ENCODE measurements at places on chromosomes 6 and 20.

DNA sequence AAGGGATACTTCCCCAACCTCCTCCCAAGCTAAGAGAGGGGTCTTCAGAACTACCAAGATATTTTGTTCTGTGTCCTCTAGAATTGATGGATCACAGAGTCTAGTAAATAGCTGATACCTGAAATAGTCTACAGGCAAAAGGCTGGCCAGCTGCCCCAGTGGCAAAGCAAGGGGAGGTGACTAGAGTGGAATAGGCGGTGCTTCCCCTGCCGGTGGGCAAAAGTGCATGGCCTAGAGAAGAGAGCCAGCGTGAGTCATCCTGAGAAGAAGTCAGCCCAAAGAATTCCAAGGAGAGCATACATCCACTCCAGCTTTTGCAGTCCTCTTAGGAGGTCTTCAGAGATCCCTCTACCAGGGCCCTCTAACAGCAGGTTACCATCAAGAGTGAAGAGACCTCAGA is 14.7 kb downstream of the DPPA5 start:
- no peak for DNase-seq

DNA sequence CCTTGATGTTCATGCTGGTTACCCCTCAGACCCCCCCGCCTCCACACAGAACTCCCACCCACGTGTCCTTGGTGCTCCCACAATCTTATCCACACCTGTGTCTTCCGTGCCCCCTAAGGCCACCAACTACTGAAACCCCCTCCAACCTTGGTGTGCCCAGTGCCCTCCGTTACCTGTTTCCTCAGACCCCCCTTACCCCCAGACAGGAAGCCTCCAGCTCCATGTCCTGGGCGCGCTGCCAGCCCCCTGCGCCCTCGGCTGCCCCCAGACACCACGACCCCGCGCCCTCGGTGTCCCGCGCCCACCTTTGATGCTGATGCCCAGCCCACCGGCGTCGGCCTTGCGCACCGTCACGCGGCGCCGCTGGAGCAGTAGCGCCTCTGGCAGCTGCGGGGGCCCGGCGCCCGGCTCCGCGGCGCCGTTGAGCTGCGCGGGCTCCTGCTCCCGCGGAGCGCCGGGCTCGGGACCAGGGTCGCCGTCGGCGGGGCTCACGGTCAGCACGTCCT is 504 bp downstream of the SNTA1 start:
- DNase-seq, result no peak

- no peak for DNase-seq
Observed at GRCh38 chr20:20904501-20904831, 192.0 kb upstream of the RALGAPA2 start.

- DNase-seq, result no peak
Observed at GRCh38 chr6:129492260-129492659, 217.7 kb downstream of the ARHGAP18 start.

DNA sequence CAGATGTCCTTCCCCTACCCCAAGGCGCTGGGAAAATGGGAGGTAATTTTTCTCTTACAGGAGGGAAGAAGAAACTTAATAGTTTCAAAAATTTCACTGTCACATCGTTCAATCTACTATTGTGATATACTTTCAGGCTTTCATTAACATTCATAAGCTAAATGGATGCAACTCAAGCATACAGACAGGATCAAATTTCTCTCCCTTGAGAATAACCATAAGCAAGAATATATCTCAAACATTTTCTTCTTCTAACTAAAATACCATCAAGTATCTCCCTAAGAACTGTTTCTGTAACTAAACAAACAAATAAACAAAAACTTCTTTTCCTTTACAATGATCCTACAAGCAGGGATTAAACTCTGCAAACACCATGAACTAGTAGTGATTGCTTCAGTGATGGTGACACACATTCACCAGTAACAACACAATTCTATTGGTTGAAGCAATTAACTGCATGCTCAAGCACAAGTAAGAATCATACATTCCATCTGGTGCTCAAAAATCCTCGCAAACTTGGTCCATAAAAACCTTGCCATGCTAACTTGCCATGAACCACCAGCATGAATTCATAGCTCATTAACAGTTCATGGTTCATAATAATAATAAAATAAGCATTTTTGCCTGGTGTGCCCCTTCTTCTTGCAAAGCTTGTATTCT is 183.8 kb downstream of the PTPRK start:
- no peak for DNase-seq
